ENCODE measurements at places on chromosomes 4 and X. TPM values are rescaled to one million over a fixed set of nuclear protein-coding genes. Genes with fewer than 3 reads are reported as not detected.

The IBSP gene
- total RNA-seq = not detected

The CT45A10 gene
- total RNA-seq = not detected

The PAGE5 gene
- not detected for total RNA-seq

The SMIM43 gene
- not detected for total RNA-seq

The TRIML2 gene
- not detected for total RNA-seq

The OTC gene
- not detected for total RNA-seq

The FOXR2 gene
- not detected for total RNA-seq

The NPNT gene
- total RNA-seq = 4.4 TPM

The DIPK2B gene
- not detected for total RNA-seq

The NDNF gene
- 2.0 TPM for total RNA-seq

GRCh38 chr4:137361756-137362470 lies 170.4 kb downstream of the PCDH18 start:
- no peak for DNase-seq

DNA sequence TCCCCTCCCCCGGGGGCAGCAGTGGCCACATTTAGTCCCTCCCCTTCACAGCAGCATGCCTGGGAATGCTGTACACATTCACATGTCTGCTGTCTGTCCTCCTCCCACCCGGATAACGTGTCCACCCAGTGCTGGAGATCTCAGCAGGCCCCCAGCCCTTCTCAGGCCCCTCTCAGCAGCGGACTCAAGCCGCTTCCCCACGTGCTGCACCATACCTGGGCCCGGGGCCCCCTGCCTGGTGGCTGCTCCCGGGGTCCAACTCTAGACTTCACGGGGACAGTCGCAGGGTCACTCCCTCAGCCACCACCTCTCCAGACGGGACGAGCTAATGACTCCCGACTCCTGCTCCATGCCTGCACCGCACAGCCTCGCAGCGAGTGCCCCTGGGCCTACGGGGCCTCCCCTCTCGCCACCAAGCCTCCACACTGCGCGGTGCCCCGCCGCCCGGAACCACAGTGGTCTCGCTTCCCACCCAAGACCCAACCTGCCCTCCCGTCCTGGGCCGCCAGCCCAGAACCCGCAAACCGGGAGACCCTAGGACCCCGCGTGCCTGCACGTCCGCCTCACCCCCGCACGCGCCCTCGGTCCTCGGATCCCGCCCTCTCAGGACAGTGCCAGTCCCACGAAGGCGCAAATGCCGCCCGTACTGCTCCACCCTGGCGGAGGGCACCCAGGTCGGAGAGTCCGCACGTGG lies 1.3 kb upstream of the PCGF3 start:
- no peak for DNase-seq

- no peak for DNase-seq
These were observed 3.8 kb downstream of the NAT8L start for GRCh38 chr4:2062808-2063524.

GRCh38 chr4:141860974-141861373 lies 224.6 kb downstream of the IL15 start:
- DNase-seq = no peak

GRCh38 chrX:153777261-153778090 lies 3.4 kb upstream of the SRPK3 start:
- no peak for DNase-seq

DNA sequence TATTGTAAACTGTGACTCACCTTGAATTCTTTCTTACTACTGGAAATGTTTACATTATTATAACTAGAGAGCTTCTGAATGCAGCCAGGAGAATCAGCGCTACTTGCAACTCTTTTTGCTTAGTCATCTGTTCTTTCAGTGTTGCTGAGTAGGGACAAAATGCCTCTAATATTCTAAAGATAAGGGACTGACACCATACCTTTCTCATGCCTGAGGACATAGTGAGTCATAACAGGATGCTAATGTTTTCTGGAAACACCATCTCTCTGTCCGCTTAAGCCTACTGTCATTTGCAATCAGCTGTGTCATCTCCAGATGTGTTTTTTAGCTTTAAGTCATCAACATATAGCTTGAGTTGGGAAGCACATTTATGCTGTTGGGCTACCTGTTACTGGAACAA lies 108.3 kb downstream of the QRFPR start:
- peak; percentile 83 for DNase-seq

DNA sequence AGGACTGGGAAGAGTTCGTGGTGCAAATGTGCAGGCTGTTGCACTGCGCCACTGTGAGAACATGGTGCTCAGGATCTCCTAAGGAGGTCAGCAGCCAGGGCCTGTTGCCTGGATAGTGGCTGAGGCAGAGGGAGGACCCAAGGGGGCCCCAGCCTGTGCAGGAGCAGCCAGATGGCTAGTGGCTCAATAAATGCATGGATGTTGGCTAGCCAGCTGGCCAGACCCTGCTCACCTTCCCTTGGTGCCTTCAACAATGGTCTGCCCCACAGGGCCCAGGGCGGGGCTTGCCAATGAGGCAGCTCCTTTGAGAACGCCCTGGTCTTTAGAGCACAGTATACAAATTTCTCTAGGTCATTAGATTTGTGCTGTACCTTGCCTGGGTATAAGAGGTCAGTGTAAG lies 67.4 kb downstream of the TNIP2 start:
- no peak for DNase-seq

GRCh38 chr4:8082517-8083055 lies 76.0 kb downstream of the ABLIM2 start:
- DNase-seq = no peak

- DNase-seq = no peak
These were observed 875.0 kb upstream of the PRKX start for GRCh38 chrX:4588466-4588865.

DNA sequence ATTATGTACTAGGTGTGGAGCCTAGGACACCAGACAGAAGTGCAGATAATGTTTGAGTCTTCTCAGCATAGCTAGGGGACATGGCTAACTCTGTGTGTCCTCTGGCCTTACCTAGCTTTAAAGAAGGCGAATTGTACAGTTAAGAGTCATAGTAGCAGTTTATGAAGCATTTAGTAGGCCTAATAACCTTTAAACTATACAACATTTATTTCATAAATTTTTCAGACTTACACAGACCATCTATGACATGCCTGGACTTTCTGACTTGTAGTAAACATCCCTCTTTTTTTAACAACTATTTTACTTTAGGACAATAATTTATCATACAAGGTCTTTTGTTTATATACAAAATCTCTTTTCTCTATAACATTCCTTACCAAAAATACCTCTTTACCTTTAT lies 37.4 kb downstream of the ETNPPL start:
- DNase-seq = no peak

- no peak for DNase-seq
These were observed 79.1 kb downstream of the MID1IP1 start for GRCh38 chrX:38880296-38880854.

GRCh38 chrX:41386222-41386990 lies 52.4 kb downstream of the DDX3X start:
- no peak for DNase-seq

DNA sequence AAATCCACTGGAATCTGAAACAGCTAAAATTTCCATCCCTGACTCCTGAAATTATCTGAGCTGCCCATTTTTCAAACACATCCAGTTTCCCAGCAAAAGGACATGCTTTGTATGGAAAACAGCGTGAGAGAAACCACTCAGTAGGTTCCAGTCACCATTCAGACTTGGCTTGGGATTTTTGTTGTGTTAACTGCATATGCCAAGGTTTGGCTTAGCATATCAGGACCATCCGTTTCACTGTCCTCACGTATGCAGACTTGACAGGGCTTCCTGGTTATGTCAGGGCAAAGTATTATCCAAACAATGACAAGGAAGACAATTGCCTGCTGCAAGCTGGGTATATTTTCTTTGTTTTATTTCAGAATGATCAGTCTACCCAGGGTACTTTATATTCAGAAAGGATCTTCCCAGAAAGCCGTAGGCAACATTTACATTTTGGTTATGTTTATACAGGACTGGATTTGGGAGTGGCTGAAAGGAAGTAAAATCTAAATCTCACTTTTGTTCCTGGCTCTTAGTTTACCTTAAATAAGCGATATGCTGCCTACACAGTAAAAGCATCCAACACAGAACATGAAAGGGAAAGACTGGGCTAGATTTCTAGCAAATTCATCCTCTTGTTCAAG lies 41.3 kb upstream of the CCKAR start:
- no peak for DNase-seq

DNA sequence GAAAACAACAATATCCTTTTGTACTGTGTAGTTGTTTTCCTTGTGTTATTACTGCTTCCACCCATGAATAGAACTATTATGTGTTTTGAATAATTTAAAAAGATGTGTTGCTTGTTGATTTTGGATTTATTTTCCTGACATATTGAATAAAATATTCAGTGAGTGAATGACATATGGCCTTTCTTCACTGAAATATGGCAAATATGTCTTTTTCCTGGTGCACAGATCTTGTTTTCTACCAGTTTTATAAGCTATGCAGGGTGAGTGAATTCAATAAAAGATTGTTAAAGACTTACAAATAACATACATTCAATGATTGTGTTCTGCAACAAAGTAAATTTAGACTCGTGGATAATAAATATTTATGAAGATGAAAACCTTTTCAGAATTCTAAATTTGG lies 1216.3 kb upstream of the ADGRL3 start:
- no peak for DNase-seq
